ENCODE measurements at places on chromosomes 2 and 18.

DNA sequence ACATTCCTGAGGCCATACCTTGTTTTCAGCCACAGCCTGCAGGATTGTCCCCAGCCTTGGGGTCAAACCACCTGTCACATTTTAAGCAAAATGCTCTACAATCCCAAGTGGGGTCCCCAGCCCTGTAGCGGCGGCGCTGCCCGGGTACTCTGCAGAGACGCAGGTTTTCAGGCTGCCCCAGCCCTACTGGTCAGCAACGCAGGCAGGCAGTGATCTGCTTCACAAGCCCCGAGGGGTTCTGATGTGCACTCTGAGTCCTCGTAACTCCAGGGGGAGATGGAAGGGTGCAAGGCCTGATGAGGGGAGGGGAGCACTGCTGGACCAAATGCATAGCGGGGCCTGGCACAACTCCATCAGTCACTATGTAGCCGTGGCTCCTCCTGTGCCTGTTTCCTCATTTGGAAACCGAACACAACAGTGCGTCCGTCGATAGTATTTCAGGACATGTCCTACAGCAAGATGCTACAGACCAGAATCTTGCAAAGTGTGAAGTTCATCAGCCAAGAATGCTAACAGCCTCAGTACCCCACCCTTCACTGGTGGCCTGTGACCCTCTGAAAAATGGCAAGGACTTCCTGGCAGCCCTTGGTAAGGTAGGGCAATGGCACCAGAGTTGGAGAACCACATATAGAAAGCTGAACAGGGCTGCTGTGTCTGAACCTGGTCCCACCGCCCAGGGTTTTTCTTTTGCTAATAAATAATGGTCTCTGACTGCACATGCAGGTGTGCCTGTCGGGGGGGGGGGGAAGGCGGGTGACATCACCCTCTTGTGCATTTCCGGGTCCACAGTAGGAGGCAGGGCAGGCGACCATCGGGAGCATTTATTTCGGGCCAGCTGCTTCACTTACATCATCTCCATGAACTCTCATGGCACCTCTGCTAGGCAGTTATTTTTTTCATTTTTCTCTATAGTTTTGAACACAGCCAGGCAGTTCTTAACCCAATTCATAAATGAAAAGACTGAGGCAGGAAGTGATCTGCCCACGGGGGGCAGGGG, 50.6 kb upstream of the TFCP2L1 start:
- no peak for DNase-seq

DNA sequence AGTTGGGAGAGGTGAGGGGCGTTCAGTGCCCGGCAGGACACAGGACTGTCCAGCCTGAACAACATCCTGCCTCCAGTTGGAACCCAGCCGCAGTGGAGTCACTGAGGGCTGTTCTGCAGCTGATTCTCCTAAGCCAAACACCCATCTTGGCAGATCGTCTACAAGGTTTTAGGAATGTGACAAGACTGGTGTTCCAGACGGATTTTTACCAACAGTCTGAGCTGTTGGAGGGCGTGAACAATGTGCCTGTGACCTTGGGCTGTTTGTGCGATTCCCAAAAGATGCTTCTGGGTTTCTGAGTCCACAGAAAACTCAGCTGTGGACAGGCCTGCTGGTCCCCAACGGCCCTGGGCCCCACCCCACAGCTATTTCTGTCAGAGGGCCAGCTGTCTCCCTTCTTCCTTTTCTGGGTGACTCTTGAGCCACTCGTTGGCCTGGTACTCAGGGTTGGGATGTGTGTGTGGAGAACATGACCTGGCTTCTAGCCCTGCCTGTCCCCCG, 5.7 kb downstream of the LRRFIP1 start:
- DNase-seq, result no peak

DNA sequence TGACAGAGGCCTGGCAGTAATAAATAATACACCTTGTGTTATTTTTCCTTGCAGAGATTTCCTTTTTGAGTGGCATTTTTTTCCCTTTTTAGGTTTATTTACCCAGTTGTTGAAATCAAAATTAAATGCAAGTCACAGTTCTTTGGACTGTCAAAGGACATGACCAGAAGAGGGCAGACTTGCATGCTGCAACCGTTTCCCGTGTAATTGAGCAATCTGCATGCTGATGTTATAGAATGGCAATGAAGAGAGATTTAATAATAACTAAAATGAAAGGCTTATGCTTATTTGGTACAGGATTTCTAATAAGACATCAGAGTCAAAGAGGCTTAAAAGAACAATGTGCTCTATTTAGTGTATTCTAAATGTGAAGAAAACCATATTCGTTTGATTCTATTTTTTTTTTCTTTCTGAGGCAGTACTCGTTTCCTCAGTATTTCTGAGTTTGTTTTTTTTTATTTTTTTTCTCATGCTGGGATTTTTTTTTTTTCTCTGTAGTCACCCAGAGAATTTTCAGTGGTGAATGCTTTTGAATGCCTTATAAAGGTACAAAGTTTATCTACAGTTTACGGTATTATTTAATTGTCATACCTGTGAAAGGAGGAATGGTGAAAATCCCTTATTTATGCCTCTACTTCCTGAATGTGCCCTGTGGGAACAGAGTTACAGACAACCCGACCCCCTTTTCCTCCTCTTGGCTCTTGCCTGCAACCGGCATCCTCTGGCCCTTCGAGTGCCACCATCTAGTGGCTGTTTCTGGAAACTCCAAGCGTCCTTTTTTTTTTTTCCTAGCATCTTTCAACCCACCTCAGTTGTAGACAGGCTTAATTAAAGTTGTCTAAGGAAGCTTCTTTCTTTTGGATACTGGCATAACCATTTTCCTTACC, 368.5 kb downstream of the LRRTM1 start:
- peak; percentile 48 for DNase-seq

DNA sequence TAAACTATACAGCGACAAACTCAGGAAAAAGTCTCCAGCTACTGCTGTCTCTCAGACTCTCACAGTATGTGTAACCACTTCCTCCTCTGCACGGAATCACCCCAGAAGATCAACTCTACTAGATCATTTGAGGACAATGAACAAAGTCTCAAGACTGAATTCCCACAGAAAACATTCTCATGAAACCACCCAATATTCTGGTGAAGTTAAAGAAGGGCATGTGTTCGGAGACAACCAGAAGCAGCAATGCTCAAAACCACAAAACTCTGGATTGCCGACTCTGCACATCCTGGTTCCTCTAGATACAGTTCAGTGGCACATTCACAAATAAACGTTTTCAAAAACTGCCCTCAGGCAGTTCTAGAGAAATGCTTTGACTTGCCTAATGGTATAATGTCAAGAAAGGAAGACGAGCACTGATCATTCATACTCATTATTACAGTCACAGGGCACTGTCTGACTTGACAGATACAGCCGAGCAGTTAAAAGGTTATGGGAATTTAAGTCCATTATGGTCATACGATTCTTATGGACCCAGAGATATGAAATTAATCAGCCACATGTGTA, 91.9 kb upstream of the STK17B start:
- DNase-seq, result peak; percentile 52

DNA sequence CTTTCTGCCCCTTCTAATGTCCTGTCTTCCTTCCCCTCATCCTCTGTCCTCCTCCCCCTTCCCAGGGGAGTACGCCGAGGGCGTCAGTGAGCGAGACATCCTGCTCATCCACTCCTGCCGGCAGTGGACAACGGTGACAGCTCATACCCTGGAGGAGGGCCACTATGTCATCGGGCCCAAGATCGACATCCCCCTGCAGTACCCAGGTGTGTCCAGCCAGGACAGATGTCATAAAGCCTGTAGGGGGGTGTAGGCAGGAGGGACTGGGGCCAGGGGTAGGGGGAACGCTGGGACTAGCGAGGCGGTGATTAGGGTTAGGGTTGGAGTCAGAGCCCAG, 3.4 kb downstream of the GAREM2 start:
- DNase-seq, result no peak

- DNase-seq, result peak; percentile 58
These were observed 20.6 kb downstream of the HTR2B start for GRCh38 chr2:231104115-231104713.

DNA sequence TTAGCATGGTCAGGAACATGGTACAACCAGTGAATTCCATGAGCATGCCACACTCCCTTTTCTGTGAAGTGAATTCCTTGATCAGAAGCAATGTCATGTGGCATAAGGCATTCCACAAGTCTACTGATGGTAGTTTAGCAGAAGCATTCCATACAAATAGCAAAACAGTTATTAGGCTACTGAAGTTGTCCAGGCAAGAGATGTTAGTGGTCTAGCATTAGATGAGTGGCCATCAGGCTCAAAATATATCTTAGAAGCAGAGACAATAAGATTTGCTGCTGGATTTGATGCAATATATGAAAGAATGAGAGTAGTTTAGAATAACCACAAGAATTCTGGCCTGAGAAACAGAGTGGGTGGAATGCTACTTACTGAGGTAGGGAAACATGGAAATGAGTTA, 355.3 kb upstream of the NRXN1 start:
- DNase-seq, result no peak

GRCh38 chr2:150152230-150152629, 335.2 kb downstream of the RND3 start:
- no peak for DNase-seq

- DNase-seq, result no peak
These were observed 69.0 kb downstream of the CTAGE1 start for GRCh38 chr18:22348521-22349316.

- no peak for DNase-seq
These were observed 44.3 kb upstream of the TMEM87B start for GRCh38 chr2:112010751-112011150.

DNA sequence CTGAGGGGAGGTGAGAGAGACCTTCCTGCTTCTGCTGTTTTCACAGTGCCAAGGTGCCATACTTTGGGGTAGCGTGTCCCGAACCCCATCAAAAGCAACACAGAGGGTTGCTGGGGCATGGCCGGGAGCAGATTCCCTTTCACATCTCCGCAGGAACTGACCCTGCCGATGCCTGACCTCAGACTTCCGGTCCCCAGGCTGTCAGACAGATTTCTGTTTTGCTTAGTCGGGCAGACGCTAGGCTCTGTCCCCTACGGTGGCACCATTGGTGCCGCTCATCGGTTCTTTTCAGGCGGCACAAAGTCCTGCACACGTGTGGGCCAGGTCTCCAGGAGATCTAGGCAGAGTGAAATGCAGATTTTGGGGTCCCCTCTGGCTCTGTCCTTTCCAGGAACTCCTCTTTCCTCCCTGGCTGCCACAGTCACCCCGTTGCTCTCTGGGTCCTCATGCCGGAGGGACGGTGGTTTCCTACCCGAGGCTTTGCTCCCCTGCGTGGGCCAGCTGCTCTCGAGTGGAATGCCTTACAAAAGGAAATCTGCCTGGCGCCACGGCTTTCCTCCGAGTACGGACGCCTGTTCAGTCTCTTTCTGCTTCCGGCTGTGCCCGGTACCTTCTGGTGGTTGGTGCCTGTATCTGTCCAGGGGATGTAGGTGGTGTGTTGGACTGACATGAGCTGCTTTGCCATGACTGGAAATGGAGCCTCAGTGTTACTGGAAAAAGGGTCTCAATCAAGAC, 39.3 kb downstream of the RTP5 start:
- no peak for DNase-seq

DNA sequence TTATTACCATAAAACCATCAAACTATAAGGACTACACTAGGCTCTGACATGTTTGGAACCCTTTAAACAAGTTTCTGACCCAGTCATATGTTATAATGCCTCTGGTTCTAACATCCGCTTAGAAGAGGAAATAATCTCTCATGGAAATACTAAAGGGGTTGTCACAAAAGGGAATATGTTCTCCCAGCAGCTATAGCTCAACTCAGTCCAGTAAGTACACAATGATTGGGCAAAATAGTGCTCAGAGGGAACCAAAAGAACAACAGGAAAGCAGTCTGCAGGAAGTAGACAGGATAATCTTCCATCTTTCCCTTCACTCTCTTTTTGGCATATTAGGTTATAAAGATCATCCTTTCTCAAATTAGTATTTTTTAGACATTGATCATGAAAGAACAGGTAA, 4.3 kb downstream of the SRBD1 start:
- no peak for DNase-seq

DNA sequence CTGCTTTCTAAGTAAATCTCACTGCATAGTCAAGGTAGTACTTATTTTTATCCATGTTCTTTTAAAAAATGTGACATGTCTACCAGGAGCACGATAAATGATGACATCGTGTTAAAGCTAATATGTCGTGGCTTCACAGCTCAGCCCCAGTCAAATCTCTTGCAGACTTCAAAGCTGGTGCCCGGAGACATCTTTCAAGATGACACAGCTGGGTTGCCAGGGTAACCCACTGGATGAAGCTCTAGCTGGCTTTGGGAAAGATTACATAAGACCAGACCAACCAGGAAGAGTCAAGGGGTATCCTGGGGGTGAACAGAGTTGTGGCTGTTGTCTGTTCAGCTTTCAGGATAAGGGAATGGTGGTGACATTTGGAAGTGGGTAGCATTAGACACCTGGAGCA, 67.8 kb downstream of the VSNL1 start:
- no peak for DNase-seq

- DNase-seq, result no peak
These were observed 8.4 kb downstream of the ITM2C start for GRCh38 chr2:230872968-230873660.

- no peak for DNase-seq
These were observed 55.0 kb upstream of the DAPL1 start for GRCh38 chr2:158740127-158740526.

- peak; percentile 76 for DNase-seq
These were observed 46.8 kb downstream of the EPG5 start for GRCh38 chr18:45920367-45920766.

- DNase-seq, result no peak
These were observed 39.4 kb downstream of the DDX18 start for GRCh38 chr2:117853873-117854272.

- no peak for DNase-seq
These were observed 24.1 kb downstream of the SIGLEC15 start for GRCh38 chr18:45849529-45849928.

GRCh38 chr2:24164416-24164973, 10.4 kb upstream of the FAM228A start:
- DNase-seq, result no peak

DNA sequence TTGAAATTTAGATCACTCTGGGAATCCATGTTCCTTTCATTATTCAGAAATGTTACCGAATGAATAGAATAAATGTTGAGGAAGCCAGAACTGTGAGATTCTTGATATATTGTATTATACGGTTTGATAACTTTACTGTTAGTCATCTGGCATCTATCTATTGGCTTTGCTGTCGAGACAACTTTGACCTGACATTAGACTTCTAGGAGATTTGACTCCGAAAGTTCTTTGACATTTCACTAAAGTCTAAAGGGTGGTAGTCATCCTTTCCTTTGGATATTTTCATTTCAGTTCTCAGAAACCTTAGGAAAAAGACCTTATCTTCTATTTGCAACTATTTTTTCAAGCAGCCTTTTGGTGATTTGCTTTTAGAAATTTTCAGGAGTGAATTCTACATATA, 1.9 kb downstream of the BMPR2 start:
- no peak for DNase-seq

DNA sequence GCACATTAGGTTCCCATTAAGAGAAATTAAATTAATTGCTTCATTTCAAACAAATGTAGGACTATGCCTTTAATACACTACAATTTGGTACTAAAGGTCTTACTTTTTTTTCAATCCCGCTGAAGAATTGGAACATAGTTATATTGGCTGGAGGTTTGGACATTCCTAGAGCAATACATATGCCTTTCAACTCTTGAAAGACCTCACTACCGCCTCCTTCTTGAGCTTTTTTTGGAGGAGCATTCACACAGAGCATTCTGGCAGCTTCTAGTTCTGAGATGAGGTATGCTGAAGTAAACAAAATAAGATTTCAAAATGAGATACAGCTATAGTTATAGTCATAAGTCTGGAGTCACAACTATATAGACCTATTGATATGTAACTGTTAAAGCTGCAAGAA, 10.9 kb downstream of the FAM98A start:
- DNase-seq, result no peak
